ENCODE measurements at places on chromosomes 2 and 18.

- H3K4me3 ChIP-seq: no peak overlapping the region
- no peaks in the 10 kb centered on the region for H3K27me3 ChIP-seq
Measured at GRCh38 chr2:138943470-138943869, 163.3 kb upstream of the NXPH2 start.

DNA sequence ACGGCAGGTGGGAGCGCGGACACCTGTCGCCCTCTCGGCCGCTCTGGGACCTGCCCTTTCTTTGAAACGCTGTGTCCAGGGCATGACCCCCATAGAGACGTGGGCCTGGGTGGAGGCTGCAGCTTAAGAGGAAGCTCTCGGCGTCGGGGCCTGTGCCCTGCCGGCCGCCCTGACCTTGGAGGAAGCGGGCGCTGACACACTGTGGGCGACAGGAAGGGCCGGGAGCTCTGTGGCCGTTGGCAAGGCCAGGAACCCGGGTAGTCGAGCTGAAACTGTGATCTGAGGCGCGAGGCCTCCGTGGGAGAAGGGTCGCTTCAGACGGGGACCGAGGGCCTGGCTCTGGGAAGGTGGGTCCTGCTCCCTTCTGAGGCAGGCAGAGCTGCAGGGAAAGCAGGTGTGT is 28.2 kb downstream of the KCNG2 start:
- no peaks in the 10 kb centered on the region for H3K36me3 ChIP-seq
- no peaks in the 10 kb centered on the region for H3K4me1 ChIP-seq
- no peak overlapping the region for H3K4me3 ChIP-seq
- DNase-seq: no peak

DNA sequence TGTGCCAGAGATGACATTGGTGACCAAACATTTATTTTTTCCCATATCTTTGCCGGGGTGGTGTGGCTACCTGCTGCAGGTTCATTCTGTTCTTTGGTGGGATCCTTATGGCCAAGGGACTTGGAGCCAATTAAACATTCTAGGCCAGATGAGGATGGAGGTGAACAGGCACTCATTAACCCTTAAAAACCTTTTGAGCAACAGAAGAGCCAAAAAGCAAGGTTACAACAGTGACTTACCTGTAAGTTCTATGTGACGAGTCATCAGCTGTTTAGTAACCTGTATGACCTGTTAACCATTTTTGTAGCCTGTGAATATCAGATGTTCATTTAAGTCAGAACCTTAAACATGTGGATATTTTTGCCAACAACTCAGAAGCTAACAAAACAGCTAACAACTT is 105.6 kb downstream of the XRCC5 start:
- no peaks in the 10 kb centered on the region for H3K36me3 ChIP-seq
- no peak overlapping the region for H3K27ac ChIP-seq
- H3K27me3 ChIP-seq: no peaks in the 10 kb centered on the region
- no peak overlapping the region for H3K4me3 ChIP-seq
- no peak for DNase-seq

- H3K36me3 ChIP-seq: no peaks in the 10 kb centered on the region
- no peak for DNase-seq
- no peaks in the 10 kb centered on the region for H3K27me3 ChIP-seq
Measured at GRCh38 chr2:240213476-240214421, 73.3 kb upstream of the OTOS start.

DNA sequence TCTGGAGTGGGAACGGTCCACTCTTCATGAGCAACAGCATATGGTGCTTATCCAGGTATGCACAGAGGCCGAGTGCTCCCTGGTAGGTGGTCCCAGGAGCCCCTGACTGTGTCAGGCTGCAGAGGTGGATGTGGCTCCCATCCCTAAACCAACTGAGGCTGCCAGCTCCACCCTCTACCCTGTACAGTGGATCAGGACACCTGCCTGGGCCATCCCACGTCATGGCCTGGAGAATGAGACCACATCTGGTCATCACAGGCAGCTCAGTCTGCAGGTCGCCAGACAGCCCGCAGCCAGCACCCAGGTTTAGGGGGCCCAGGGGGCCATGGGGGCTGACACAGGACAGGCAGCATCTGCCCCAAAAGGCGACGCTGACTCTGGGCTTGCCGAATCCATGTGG is 100.3 kb upstream of the TMEM18 start:
- H3K4me3 ChIP-seq: no peak overlapping the region
- H3K27ac ChIP-seq: no peak overlapping the region
- peak; percentile 81 for DNase-seq
- H3K36me3 ChIP-seq: no peaks in the 10 kb centered on the region
- no peaks in the 10 kb centered on the region for H3K27me3 ChIP-seq
